ENCODE measurements at places on chromosomes 12 and 14.

DNA sequence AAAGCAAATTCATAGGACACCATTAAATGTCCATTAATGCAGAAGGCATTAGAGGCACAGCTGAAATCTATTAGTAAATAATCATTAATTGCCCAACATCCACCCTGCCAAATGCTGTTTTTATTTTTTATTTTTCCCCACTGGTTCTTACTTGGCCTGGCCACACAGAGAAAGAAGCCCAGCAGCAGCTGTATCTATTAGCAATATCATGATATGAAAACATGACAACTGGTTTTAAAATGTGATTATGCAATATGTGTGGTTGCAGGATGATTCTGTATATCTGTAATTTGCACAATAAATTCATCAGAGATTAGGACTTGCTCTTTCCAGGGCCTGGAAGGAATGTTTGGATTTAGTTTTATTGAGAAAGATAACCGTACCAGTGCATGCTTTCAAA lies 44.9 kb downstream of the SIX6 start:
- no peak for DNase-seq

- no peak for DNase-seq
Observed at GRCh38 chr12:24896171-24896570, 52.7 kb downstream of the BCAT1 start.

DNA sequence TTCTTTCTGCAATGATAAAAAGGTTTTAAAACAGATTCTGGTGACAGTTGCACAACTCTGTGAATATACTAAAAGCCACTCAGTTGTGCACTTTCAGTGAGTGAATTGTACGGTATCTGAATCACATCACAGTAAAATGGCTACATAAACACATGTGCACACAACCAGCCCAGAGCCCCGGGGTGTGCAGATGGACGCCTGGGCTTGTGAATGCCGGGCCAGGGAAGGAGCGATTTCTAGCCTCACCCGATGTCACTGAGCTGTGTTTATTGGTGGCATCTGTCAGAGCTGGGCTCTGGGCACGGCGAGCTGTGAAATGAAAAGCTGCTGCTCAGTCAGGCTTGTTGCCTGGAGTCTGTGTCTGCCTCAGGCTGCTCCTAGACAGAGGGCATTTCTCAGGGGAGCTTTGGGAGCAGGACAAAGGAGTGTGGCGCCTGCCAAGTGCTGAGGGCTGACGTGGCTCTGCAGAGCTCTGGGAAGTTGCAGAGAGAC lies 25.9 kb downstream of the RHOF start:
- DNase-seq: no peak

GRCh38 chr14:74574090-74574433 lies 38.0 kb downstream of the LTBP2 start:
- no peak for DNase-seq

- DNase-seq: no peak
Observed at GRCh38 chr14:23128969-23129758, 10.1 kb upstream of the CEBPE start.
